Activated CD4-positive, alpha-beta memory T cell treated with anti-CD3 and anti-CD28 coated beads, Interleukin-2, amount 10 ng/mL, durations not matched to agents 7 days and 5 days (primary cell): ENCODE measurements at places on chromosomes 3 and 15.
A peak's percentile ranks its signal among the peaks of the same experiment; 100 is the strongest.

DNA sequence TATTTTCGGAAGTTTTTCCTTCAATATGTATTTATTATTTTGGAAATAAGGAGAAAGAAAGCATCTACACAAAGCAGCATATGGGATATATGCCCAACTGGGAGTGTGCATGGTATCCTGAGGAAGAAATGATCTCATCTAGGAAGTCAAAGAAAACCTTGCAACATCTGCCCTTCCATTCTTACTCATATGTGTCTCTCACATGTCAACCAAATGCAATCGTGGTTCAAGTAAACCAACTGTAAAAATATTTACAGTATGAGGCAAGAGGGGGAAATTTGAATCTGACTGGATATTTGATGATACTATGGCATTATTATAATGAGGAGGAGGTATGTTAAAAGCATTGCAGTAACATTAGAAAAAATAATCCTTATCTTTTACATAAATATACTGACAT lies 3.2 kb upstream of the SCG3 start:
- no peak overlapping the region for H3K27ac ChIP-seq
- H3K36me3 ChIP-seq = no peaks in the 10 kb centered on the region
- peaks cover 33% of the 10 kb centered on the region for H3K27me3 ChIP-seq
- H3K4me3 ChIP-seq = no peak overlapping the region

DNA sequence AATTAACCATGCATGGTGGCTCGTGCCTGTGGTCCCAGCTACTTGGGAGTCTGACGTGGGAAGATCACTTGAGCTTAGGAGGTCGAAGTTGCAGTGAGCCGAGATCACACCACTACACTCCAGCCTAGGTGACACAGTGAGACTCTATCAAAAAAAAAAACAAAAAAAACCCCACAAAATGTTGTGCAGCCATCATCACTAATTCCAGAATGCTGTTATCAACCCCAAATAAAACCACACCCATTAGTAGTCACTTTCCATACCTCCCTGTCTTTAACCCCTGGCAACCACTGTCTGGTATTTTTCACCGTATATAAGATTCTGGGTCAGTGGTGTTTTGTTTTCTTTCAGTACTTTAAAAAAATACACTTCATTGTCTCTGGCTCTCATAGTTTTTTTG lies 16.6 kb downstream of the HMCES start:
- H3K27me3 ChIP-seq = no peaks in the 10 kb centered on the region
- no peak overlapping the region for H3K4me3 ChIP-seq
- DNase-seq = no peak
- H3K4me1 ChIP-seq = no peaks in the 10 kb centered on the region

DNA sequence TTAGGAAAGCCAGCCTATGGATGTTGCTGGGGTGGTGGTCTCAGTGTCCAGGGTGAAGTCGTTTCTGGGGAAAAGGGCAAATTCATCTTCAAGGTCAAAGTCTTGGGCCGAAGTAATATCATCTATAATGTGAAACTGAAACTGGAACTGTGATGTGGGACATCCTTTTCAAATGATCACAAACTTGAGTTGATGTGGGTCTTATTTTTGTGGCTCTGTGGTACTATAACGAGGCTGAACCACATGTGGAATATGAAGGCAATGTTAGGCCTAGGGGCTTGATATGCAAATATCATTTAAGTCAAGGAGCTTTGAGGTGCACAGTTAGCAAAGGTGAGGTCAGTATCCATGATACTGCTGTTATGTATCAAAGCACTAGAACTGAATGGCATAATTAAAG lies 1.5 kb upstream of the CD200R1L start:
- no peak for DNase-seq
- peak overlapping the region; percentile 73 for H3K27ac ChIP-seq
- peaks cover 33% of the 10 kb centered on the region for H3K4me1 ChIP-seq
- H3K4me3 ChIP-seq = peak overlapping the region; percentile 31
- H3K36me3 ChIP-seq = peaks cover 39% of the 10 kb centered on the region

- no peak for DNase-seq
- no peaks in the 10 kb centered on the region for H3K27me3 ChIP-seq
- no peak overlapping the region for H3K4me3 ChIP-seq
- H3K4me1 ChIP-seq = no peaks in the 10 kb centered on the region
Measured at GRCh38 chr3:55283441-55283925, 203.6 kb downstream of the WNT5A start.

- H3K4me3 ChIP-seq = no peak overlapping the region
- peaks cover 24% of the 10 kb centered on the region for H3K4me1 ChIP-seq
- no peak for DNase-seq
- H3K27ac ChIP-seq = no peak overlapping the region
- H3K27me3 ChIP-seq = no peaks in the 10 kb centered on the region
Measured at GRCh38 chr15:70078578-70079417, 18.9 kb downstream of the TLE3 start.

DNA sequence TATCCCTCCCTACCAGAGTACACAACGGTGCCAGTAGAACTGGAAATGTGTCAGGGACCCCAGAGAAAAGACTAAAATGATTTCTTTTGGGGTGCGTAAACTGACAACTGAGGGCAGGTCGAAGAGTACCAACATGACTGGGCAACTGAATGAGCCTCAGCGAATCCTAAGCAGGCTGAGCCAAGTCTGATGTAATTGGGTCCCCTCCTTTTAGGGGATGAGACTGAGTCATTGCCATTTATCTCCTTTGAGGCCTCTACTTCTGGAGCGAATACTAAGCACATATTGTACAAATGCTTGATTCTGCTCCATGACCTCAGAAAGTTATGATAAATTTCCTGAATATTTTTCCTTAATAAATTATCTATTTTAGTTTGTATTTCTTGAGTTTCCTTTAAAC lies 17.3 kb upstream of the GPR156 start:
- H3K27ac ChIP-seq = no peak overlapping the region
- no peaks in the 10 kb centered on the region for H3K4me1 ChIP-seq
- H3K4me3 ChIP-seq = no peak overlapping the region
- DNase-seq = no peak
- peaks cover 6% of the 10 kb centered on the region for H3K27me3 ChIP-seq
